ENCODE measurements at places on chromosomes 2 and 18.

DNA sequence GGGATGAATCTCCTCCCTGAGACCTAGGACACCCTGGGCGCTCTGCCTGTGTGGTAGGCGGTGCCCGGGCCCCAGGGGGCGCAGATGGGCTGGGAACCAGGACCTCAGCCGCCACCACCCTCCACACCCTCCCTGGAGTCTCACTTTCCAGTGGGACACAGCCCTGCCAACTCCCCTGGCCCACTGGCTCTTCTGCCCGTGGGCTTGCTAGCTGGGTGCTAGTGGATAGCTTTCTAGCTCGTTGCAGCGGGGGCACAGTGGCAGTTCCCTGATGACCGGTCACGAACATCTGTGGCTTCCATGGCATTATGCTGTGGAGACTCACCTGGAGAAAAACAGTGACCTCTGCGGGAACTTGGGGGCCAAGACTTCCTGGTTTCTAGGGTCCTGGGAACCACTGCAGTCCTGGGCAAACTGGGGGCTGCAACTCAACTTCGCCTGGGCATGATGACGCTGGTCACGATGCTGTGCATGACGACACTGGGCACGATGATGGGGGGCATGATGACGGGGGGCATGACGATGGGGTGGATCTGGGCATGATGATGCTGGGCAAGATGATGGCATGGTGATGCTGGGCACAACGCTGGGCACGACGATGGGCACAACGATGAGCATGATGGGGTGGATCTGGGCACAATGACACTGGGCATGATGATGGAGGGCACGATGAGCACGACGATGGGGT is 31.0 kb upstream of the ALLC start:
- DNase-seq: no peak

GRCh38 chr2:135820003-135820618 is 16.9 kb downstream of the LCT start:
- no peak for DNase-seq

DNA sequence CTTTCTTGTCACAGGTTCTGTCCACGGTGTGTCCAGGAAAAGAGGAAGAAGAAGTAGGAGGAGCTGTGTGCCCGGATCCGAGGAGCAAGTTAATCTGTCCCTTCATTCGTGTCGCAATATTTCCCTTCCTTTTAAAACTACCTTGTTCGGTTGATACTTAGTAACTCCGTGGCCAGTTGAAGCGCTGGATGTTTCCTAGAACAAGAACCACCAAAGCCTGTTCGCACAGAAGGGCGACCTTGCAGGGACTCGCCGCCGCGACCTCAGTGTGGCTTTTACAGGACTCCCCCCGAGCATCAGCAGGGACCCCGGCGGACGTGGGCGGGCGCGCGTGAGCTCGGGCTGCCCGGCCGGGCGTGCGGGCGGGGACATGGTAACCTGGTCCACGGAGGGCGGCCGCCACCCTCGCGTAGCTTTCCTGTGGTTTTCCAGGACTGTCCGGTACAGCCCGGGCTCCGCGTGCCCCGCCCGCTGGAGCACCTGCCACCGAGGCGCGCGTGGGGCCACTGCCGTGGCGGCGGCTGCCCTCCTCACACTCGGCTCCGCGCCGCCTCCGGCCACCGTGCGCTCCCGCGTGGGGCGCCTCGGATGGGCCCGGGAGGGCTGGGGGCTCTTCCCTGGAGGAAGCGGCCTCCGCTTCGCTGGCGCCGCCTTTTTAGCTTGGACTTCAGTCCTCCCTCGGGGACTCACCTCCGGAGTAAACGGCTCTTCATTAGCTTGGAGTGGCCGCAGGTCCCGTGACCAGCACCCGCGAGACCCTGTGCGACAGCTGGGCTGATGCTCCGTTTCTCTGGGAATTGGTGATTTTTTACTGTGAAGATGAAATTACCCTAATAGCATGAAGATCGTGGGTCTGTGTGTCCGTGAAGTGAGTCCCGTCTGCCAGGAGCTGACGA is 9.2 kb upstream of the D2HGDH start:
- DNase-seq: no peak

GRCh38 chr2:113822087-113822815 is 65.8 kb upstream of the SLC35F5 start:
- DNase-seq: peak; percentile 23
